ENCODE measurements at places on chromosomes 1 and 21.

DNA sequence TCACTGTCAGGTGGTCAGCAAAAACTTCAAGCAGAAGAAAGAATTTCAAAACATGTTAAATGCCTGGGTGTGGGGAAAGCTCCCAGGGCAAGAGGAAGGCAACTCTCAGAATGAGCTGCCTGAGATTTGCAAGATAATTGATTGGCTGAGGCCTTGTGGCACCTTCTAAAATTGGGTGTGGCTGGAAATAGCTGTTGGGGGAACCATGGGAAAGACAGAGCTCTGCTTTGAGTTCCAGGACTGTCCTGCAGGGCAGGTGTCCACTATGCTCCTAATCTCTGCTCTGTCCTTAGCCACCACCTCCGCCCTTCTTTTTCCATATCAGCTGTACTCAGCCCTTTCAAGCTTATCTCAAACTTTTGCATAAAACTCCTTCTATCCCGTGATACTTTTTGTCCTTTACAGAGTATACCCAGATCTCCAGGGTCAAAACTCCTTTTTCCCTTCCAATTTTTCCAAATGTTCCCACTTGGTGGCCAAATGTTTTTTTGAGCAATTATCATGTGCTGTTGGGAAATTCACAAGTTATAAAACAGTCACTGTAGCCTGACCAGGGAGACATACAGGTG is 23.8 kb upstream of the PPP2R5A start:
- no peak for DNase-seq

- DNase-seq: no peak
Measured at GRCh38 chr1:116997066-116997465, 4.5 kb upstream of the CD101 start.

GRCh38 chr1:8835941-8836643 is 18.7 kb upstream of the RERE start:
- DNase-seq: no peak

DNA sequence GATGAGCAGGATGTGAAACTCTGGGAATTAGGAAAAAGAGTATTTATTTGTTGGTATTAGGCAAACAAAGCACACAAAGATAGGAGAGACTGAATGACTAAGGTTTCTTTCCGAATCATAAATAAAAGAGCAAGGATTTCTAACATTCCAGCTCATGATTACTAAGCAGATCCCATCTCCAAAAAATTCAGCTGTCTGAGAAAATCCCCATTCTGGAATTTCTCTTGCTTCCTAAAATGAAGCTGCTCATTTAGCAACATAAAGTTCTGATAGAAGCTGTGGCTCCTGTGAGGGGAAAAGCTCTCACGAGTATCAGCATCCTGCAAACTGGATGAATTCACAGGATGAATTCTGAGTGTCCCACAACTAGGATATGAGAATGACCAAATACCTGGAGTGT is 6.7 kb upstream of the SH2D5 start:
- DNase-seq: no peak

- no peak for DNase-seq
Measured at GRCh38 chr1:6447818-6448748, 17.9 kb downstream of the TNFRSF25 start.

- no peak for DNase-seq
Measured at GRCh38 chr1:36350659-36351226, 27.3 kb upstream of the EVA1B start.

DNA sequence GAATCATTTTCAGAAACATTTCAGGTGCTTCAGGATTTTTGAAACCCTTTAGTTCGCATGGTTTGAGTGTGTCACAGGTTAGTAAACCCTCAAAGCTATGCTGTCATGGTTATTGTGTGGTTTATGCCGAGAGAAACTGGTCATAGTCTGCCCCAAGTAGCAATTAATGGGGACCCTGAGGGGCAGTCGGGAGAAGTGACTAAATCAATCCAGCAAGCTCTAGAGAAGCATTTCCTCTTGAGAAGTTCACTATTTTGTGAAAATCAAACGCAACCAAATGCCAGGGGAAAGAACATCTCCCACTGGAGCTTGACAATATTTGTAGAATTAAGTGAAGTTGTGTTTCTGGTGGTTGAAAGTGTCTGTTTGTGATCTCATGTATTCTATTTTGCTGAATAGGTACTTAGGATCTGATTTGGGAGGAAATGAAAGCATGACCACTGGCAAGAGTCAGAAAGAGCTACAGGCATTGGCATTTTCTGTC is 63.0 kb upstream of the BACH1 start:
- DNase-seq: no peak

DNA sequence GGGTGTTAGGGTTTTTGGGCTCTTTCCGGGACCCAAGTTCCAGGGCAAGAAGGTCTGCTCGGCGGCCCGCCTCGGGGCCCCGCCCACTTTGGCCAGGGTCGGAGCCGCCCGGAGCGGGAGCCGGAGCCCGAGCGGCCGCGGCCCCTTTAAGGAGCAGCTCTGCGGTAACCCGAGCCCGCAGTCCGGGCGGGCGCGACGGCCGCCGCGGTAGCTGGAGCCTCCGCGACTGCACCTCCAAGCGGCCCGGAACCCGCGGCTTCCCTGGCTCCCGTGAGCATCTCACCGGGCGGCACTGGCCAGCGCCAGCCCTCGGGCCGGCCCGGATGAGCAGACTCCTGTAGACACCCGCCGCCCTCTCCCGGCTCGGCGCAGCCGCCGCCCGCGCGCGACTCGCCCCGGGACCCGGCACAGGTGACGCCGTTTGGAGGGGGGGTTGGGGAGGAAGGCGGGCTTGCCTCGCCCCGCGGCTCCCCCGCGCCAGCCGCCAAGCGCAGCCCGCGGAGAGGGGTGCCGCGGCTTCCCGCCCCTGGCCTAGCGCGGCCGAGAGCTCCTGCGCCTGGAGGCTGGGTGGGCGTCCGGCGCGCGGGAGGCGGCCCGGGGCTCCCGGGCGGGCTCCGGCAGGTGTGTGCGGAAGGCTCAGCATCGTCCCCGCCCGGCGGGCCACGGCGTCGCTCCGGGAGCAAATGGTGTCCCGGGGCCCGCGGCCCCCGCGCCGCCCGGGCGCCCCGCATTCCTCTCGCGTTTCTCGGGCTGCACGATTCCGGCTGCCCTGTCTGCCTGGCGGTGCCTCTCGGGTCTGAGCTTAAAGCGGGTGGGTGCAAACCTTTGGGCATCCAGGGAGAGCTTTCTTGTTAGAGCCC is at the start of gene TLCD4:
TSS of gene TLCD4 (plus strand) at position 149 of the 860 bp plus-strand sequence. CDS start 26,547 bp downstream, outside the sequence.
- DNase-seq: peak; percentile 39

GRCh38 chr1:52569449-52570210 is 16.7 kb upstream of the TUT4 start:
- DNase-seq: no peak

GRCh38 chr1:24003331-24003972 is 23.3 kb upstream of the SRSF10 start:
- peak; percentile 24 for DNase-seq

- no peak for DNase-seq
Measured at GRCh38 chr1:25544819-25545218, 1.4 kb downstream of the LDLRAP1 start.

DNA sequence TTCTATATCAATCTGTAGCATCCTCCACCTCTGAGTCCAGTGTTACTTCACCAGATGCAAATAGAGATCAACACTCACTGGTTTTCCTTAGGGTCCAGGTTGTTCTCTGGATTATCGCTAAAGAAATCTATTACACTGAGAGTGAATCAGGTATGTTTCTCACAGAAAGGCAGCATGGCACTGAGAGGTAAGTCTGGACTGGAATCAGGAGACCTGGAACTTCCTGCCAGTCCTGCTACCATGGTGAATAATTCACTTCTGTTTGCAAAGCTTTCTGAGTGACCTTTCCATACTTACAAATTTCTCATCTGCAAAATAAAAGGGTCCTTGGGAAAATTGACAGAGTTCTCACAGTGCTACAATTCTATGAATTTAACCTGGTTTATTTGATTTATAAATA is 1583.3 kb downstream of the MRPL39 start:
- peak; percentile 67 for DNase-seq
